ENCODE measurements at places on chromosomes 4 and X.
A peak's percentile ranks its signal among the peaks of the same experiment; 100 is the strongest.

- no peak for DNase-seq
These were observed 6.1 kb downstream of the AKAP17A start for GRCh38 chrX:1597345-1598020.

DNA sequence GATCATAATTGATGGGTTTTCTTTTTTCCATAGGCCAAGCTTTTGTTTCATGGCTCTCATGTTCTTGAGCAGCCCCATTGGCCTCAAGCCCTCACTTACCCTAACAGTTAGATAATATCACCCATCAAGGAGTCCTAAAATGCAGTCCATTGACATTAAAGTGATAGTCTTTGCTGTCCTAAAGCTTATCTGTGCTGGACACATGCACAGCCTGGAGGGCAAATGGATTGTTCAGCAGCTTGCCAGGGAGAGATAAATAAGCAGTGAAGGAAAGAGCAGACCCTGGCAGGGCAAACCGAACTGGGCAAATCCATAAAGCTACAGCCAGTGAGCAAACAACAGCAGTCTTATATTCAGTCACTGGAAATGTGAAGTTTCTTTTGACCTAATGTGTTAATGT, 199.6 kb upstream of the MID1 start:
- no peak for DNase-seq

DNA sequence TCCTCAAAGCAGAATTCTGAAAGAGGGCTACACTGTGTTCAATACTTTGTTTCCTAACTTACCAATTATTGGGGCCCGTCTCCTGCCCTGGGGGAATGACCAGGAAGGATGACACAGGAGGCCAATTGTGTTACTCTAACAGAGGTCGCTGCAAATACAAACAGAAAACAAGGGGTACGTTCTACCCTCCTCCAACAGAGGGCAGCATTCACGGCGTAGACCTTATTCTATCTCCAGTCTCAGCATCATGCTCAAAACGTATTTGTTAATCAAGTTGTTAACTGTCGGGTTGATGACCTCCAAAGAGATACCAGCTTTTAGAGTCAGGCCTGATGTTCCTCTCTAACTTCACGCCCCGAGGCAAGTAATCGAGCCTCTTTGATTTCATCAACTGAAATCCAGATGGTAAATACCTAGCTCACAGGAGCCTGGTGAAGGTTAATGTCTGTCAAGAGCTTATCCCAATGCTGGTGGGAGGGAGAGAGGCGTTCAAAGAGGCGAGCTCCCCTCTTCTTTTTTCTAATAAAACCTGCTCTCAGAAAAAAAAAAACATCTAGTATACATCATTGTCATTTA, 181.0 kb upstream of the KCNIP4 start:
- no peak for DNase-seq

DNA sequence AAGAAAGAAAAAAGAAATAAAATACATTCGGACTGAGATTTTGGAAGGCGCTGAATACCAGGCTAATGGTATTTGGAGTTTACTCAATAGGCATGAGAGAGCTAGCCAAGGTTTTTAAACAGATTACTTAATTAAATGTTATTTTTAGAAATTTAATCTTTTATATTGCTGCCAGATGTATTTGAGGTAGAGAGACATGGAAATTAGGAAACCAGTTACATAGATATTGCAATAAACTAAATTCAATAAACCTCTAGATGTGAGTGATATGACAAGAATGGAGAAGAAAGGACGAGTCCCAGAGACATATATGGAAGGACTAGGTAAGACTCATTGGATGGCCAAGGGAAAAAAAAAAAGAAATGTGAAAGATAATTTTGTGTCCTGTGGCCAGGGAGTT, 38.5 kb upstream of the IL13RA1 start:
- no peak for DNase-seq

DNA sequence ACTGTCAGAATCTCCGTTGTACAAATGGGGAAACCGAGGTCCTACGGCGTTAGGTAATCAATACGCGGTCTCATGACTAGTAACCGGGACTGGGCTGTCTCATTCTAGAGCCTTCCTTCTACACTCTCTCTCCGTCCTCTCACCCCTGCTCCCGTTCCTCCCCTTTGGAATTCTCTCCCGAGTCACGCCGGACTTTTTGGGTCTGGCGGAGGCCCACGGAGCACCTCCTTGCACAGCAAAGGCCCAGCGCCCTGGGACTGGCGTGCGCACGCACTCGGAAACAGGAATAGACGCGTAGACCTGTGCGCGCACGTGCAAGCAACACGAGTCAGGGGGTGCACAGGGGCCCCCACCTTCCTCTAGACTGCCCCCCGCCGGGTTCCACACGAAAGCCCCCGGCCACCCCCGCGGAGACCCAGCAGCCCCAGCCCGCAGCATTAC, 361 bp downstream of the QDPR start:
- no peak for DNase-seq

DNA sequence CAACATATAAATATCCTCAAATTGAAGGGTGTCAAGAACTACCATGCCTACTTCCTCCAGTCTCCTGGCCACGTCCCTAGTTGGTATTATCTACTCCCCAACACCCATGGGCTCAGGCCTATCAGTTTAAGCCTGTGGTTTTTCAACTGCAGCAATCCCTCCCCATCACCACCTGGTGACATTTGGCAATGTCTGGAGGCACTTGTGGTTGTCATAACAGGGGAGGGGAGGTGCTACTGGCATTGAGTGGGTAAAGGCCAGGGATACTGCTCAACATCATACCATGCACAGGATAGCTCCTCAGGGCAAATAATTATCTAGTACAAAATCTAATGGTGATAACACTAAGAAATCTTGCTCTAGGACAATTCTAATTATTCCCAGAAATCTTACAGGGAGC, 95.3 kb downstream of the COMMD8 start:
- no peak for DNase-seq

GRCh38 chr4:93384887-93385286, 443.7 kb upstream of the ATOH1 start:
- DNase-seq: no peak

- no peak for DNase-seq
These were observed 19.2 kb upstream of the ATXN3L start for GRCh38 chrX:13338996-13339515.

- DNase-seq: no peak
These were observed 1.5 kb downstream of the PLA2G12A start for GRCh38 chr4:109728385-109728784.

GRCh38 chr4:185346975-185347601, 48.6 kb downstream of the LRP2BP start:
- no peak for DNase-seq

DNA sequence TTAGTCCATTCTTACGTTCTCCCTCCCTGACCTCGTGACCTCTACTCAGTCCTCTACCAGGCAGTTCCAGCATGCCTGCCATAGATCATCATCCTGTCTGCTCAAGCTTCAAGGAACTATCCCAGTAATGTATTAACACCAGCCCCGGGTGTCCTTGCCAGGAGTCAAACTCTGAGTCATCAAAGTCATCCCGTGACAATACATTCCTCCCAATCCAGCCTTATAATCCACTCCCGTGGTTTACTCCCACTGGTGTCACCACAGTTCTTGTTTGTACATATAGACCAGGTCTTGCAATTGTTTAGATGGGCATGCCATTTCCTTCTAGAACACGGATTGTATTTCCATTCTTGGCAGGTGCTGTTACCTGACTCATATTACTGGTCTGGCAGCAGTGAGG, 68.7 kb upstream of the TAB3 start:
- DNase-seq: no peak

- no peak for DNase-seq
These were observed 94.7 kb upstream of the GPM6B start for GRCh38 chrX:13911586-13911985.

- DNase-seq: peak; percentile 9
These were observed 200.4 kb downstream of the ADGRL3 start for GRCh38 chr4:61400439-61401038.

Measured in NCI-H2171 (cell line).